Small intestine (tissue), 16 donors: ENCODE measurements at places on chromosomes 3 and 15.

DNA sequence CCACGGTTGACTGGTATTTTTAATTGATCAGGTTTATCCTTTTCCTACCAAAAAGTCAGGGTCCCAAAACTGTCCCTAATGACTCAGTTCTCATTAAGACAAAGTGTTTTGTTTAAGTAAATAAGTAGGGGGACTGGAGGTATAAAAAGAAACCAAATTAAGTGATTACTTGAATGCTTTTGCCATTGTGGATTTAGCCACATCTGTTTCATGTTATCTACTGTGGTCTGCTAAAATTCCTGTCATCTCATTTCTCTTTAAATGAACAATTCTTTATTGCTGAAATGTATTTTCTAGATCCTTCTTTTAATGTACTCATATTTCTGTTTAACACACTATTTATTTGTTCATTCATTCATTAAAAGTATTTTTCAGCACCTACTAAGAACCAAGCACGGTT lies 625.9 kb upstream of the ADAMTS9 start:
- DNase-seq, result no peak
- no peak overlapping the region for H3K4me3 ChIP-seq
- no peak overlapping the region for H3K27ac ChIP-seq
- H3K36me3 ChIP-seq, result no peaks in the 10 kb centered on the region
- H3K27me3 ChIP-seq, result no peaks in the 10 kb centered on the region
- no peaks in the 10 kb centered on the region for H3K4me1 ChIP-seq

DNA sequence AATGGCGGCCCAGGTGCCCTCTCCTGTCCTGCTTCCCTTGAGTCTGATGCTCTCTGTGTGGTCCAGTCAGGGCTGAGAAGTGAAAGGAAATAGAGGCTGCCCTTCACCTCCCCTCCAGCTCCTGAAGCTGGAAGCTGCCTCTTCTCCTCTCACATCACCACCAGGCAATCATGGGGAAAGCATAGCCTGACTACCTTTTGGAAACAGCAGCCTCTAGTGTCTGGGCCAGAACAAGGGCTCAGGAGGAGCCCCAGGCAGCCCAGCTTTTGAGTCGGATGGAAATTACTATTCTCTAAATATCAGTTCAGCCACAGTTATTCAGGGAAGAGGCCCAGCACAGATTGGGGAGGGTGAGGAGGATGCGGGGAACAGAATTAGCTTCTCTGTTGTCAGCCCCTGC lies 43.3 kb upstream of the CCDC174 start:
- no peak overlapping the region for H3K27ac ChIP-seq
- no peak overlapping the region for H3K4me3 ChIP-seq
- no peaks in the 10 kb centered on the region for H3K27me3 ChIP-seq
- H3K4me1 ChIP-seq, result no peaks in the 10 kb centered on the region
- H3K36me3 ChIP-seq, result no peaks in the 10 kb centered on the region
- DNase-seq, result no peak

- H3K36me3 ChIP-seq, result no peaks in the 10 kb centered on the region
- H3K4me3 ChIP-seq, result no peak overlapping the region
- H3K4me1 ChIP-seq, result peaks cover 2% of the 10 kb centered on the region
- no peaks in the 10 kb centered on the region for H3K27me3 ChIP-seq
- no peak overlapping the region for H3K27ac ChIP-seq
- DNase-seq, result no peak
These were observed 38.5 kb downstream of the STARD5 start for GRCh38 chr15:81285461-81285860.

- no peaks in the 10 kb centered on the region for H3K27me3 ChIP-seq
- H3K4me1 ChIP-seq, result peaks cover 3% of the 10 kb centered on the region
- no peak overlapping the region for H3K4me3 ChIP-seq
- H3K27ac ChIP-seq, result no peak overlapping the region
- no peak for DNase-seq
These were observed 529.0 kb downstream of the AGBL1 start for GRCh38 chr15:86608461-86609205.

- H3K36me3 ChIP-seq, result no peaks in the 10 kb centered on the region
- no peak overlapping the region for H3K27ac ChIP-seq
- DNase-seq, result no peak
- H3K4me1 ChIP-seq, result no peaks in the 10 kb centered on the region
- no peak overlapping the region for H3K4me3 ChIP-seq
- no peaks in the 10 kb centered on the region for H3K27me3 ChIP-seq
These were observed 9.2 kb downstream of the MITF start for GRCh38 chr3:69748503-69748902.
